Activated naive CD8-positive, alpha-beta T cell treated with anti-CD3 and anti-CD28 coated beads for 36 hours (primary cell): ENCODE measurements at places on chromosomes 7 and 10.

DNA sequence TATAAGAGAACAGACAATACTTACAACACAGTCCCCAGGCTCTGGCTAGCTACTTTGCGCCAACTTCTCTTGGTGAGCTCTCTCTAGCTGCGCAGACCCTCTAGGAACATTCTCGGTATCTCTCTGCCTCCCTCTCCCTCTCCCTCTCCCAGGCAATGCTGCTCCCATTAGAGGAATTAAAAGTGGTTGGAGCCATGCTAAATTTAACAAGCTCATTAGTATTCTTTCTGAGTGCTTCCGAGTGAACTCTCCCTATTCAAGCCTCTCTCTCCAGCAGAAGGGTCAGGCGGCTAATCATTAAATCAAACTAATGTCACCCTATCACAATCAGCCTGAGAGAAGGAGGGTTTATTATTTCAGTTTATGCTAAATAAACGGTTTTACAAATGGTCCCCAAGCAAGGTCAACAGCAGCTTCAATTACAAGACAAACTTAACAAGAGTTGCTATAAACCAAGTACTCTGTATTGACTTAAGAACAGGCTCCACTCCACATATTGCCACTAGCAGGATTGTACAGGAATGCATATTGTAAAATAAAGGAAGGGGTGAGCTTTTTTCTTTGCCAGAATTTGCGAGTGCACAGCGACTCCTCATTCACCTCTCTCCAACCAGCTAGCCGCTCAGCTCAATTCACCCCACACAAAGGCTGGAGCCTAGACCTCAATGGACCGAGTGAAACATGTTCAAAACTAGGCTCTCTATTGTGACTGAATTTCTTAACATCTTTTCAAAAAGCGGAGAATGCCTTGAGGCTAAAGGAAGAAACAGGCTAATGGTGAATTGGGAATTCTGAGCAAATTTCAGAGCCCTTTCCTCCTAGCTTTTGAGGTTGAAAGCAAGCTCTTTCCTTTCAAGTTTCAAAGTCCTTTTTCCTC is 84.4 kb downstream of the GLI3 start:
- DNase-seq = no peak

- no peak for DNase-seq
Observed at GRCh38 chr7:26091933-26092332, 60.1 kb upstream of the NFE2L3 start.

GRCh38 chr7:20577441-20578071 is 37.9 kb upstream of the ABCB5 start:
- DNase-seq = no peak

- no peak for DNase-seq
Observed at GRCh38 chr7:88226886-88227516, 7.2 kb upstream of the SRI start.

GRCh38 chr7:2093215-2093842 is 139.4 kb downstream of the MAD1L1 start:
- DNase-seq = no peak

DNA sequence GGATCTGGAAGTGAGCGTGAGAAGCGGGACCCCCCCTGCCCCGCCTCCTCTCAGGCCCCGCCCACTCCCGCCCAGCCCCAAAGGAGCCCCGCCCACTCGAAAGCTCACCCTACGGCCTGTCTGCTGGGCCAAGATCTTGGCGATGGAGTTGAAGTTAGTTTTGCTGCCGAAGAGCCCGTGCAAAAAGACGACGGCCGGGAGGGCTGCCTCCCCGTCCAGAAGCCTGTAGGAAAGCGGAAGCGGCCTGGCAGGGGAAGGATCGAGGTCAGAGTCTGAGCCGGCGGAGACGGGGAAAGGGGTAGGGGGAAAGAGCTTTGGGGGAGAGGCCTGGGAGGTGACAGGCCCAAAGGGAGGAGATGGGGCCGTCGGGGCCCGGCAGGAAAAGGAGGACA is 386 bp downstream of the ABHD11 start:
- peak; percentile 58 for DNase-seq

DNA sequence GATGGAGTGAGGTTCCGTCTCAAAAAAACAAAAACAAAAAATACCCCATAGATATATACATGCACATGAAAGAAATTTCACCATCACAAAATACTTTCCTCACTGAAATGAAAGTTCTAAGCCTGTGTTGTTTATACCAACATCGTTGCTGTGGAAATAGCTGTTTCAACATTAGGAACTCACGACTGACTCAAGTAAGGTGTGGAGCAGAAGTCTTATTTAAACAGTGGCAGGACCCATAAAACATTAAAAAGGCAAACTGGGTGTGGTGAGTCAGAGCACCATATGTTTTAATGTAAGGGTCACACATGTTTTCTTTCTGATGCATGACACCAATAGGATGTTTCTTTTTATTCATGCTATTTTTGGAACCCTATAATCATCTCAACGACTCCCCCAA is 48.3 kb downstream of the BAIAP2L1 start:
- DNase-seq = no peak

GRCh38 chr10:58627392-58627791 is 114.7 kb downstream of the BICC1 start:
- DNase-seq = no peak

DNA sequence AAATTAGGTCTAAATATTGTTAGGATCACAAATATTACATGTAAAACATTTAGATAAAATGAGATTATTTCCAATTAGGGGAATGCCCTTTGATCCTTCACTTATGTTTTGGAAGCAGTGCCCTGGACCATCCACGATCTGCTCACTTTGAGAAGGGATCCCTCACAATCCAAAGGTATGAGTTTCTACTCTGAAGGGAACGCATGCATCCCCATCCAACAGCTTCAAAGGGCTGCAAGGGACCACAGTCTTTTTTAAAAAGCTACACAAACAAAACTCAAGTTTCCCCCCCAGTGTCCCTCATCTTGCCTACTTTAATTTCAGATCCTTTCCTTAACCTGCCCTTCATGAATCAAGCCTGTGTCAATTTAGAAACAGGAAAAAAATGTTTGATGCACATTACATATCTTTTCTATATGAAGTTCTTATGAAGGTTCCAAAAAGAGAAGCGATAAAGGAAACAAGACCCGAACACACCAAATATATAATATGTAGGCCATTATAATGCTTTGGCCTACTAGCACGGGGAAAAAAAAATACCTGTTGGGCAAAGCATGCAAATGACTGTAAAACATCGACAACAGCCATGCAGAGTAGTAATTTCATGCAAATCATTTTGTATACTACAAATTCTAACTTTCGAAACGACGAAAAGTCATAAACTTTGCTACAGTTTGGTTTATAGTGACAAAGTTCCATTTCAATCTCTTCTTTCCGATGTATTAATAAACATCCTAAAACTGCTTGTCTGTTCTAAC is 2.0 kb downstream of the EIF3A start:
- no peak for DNase-seq

- no peak for DNase-seq
Observed at GRCh38 chr10:60203993-60204618, 185.6 kb downstream of the ANK3 start.

GRCh38 chr7:77651575-77652162 is 44.6 kb upstream of the RSBN1L start:
- no peak for DNase-seq

DNA sequence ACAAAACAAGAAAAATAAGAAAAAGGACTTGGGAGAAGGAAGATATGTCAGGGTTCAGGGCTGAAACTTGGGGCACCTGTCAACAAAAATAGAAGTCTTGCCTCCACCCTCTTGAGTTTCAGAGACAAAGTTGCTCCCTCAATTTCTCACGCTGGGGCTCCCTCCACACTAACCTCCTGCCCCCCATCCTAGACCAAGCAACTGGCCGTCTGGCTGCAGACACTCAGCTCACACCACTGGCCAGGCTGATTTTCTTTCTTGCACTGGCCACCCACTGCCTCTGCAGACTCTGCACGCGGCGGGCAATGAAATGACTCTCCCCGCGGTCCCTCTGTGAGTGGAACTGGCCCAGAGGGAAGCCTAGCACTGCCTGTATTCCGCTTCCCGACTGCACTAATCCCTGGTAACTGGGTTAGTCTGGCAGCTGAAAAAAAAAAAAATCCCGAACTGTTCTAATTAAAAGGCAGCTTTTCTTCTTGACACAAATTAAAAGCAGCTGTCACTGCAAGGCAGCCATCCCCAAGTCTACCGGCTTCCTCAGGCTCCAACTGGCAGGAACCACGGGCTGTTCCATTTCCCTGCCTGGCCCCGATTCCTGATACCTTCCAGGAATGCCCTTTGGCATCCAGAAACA is 83.5 kb downstream of the SPDYE5 start:
- no peak for DNase-seq

DNA sequence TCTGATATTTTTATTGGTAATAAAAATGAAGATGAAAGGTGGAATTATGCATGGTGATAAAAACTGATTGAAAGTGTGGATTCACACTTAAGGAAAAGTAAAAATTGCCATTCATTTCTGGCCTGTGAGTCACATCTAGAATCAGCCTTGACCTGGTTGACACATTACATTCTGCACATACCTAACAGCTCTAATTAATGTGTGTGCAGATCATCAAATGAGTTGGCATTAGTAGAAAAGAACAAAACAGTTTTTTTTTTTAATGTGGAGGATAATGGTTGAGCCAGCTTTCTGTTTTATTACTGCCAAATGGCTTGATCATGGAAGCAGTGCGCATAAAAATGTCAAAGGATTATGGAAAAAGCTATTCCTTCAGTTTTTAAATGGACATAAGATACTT is 142.6 kb upstream of the TMEM196 start:
- DNase-seq = no peak

GRCh38 chr10:49615721-49616120 is 1.9 kb downstream of the CHAT start:
- no peak for DNase-seq

DNA sequence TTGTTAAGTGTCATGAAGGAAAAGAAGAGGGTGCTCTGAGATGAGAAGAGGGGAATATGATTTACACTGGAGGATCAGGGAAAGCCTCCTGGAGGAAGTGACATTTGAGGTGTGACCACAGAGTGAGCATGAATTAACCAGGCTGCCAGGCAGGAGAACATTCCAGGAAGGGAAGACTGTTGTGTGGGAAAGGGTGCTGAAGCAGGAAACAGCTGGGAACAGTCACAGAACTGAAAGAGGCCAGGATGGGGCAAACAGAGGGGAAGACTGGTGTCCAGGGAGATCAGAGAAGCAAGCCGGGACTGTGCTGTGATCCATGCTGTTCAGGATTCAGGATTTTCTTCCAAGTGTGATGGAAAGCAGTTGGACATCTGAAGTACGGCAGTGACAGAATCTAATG is 14.9 kb downstream of the HIPK2 start:
- no peak for DNase-seq

- DNase-seq = no peak
Observed at GRCh38 chr7:27214239-27214950, 14.5 kb upstream of the HOXA13 start.

DNA sequence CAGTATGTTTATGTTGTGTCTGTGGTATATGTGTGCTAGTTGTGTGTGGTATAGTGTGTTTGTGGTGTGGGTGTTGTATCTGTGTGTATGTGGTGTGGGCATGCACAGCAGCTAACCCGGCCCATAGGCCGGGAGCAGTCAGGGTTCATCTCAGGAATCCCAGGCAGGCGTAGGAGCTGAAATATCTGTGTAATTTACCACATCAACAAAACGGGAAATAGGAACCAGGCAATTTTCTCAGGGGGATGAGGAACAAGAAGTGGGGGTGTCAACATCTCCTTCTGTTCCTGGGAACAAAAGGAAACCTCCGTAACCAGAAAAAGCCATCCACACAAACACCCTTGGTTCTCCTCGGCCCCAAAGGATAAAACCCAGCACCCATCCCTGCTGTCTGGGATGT is 24.5 kb upstream of the ZNF488 start:
- DNase-seq = no peak

DNA sequence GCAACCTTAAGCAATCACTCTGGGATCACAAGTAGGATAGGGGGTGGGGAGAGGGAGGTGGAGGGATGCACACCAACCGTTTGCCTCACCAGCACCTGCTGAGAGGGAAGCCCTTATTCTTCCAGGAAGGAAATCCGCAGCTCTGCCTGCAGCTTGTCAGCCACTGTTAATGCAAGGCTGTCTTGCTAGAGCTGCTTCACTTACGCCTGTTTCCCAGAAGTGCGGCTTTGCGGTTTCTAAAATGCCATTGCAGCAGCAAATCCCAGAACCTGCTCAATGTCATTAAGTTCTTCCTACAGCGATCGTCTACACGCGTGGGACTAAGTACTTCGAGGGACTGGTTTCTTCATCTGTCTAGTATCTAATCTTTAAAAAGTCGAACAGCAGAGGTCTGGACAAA is 191.1 kb downstream of the ZMYND11 start:
- no peak for DNase-seq

DNA sequence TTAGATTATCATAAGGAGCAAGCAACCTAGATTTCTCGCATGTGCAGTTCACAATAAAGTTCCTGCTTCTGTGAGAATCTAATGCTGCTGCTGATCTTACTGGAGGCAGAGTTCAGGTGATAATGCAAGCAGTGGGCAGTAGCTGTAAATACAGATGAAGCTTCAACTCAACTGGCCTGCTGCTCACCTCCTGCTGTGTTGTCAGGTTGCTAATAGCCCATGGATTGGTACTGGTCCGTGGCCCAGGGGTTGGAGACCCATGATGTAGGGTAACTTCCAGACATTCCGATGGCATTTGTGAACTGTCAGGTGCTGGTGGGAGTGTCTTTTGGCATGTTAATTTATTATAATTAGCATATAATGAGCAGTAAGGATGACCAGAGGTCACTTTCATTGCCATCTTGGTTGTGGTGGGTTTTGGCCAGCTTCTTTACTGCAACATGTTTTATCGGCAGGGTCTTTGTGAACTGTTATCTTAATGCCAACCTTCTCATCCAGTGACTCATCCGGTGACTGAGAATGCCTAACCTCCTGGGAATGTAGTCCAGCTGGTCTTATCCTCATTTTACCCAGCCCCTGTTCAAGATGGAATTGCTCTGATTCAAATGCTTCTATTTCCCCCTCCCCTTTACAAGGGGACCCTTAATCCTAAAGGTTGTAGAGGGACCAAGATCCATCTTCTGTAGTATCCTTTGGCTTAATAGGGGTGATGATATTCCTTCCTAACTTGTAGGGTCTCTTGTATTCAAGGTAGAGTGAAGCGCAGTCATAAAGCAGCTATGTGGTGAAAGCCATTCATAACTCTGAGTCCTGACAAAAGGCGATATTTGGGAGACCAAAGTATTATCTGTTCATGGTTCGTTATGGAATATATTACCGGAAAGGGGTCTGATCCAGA is 165.8 kb downstream of the CCSER2 start:
- no peak for DNase-seq

GRCh38 chr7:134191876-134192275 is 64.7 kb downstream of the LRGUK start:
- DNase-seq = no peak

GRCh38 chr7:100372256-100372655 is 1.0 kb upstream of the PILRA start:
- DNase-seq = no peak

- DNase-seq = no peak
Observed at GRCh38 chr10:55400075-55400849, 599.2 kb upstream of the PCDH15 start.

GRCh38 chr7:34916267-34916666 is 121.0 kb downstream of the DPY19L1 start:
- DNase-seq = no peak

DNA sequence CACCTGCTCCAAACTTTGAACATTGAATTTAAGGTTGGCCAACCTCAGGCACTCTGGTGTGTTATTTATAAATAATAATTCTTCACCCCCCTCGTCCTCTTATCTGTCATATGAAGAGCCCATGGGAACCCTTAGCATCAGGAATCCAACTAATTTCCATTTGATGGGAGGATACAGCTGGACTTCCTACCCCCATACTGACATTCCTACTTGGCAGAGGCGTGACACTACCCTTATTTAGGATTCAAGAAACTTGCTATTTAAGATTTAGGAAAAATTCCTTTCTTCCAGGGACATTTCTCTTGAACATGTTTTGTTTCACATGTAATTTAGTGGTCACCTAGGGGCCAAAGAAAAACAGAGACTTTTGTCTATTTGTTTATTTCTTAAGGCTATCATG is 171.9 kb upstream of the NRP1 start:
- DNase-seq = no peak
